ENCODE measurements at places on chromosomes 7 and 10.

DNA sequence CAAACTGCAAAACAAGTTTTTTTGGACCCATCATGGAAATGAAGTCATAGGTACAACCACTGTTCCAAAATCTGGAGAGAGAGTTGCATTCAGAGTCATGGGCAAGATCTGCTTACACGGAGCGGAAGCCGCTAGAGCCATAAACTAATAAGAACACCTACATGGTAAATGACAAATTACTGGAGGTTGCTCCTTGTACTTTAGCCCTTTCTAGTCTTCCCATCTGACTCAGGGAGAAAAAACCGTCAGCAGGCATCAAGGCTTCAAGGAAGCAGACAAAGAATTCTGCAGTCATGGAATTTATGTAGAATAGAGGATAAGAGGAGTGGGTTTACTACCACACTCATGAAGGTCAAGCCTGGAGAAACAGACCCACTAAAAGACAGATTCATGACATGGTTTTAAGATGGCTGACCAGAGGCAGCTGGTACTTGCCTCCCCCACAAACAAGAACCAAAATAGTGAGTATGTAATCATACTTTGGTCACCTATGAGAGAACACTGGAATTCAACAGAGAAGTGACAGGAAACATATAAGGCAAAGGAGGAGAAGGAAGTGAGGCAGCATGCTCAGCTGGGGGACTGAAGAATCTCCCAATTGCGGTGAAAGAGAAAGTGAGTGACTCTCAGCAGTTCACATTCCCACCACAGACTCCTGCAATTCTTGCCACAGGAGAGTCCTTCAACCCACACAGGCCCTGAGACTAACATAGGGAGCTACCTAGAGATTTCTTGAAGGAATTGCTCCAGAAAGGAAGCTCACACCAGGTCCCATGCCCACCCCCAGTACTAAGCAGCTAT lies 42.4 kb upstream of the ASAH2 start:
- no peak for DNase-seq

DNA sequence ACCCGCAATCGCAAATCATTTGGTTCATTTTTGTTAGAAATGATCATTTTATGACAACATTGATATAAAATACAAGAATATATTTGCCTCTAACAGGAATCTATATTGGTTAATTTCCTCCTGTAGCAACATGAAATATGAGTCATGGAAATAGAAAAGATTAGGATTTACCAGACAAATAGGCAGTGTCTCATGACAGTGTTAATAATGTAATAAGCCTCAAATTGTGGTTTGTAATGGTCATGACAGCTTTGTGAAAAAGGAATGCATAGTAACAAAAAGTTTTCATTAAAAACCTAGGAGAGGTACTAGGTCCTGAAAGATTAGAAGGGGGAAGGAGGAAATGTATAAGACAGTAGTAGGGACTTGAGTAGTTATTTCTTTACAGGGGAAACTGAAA lies 7.9 kb upstream of the SLK start:
- no peak for DNase-seq

- DNase-seq = no peak
Observed at GRCh38 chr7:32659853-32660252, 164.6 kb downstream of the AVL9 start.

DNA sequence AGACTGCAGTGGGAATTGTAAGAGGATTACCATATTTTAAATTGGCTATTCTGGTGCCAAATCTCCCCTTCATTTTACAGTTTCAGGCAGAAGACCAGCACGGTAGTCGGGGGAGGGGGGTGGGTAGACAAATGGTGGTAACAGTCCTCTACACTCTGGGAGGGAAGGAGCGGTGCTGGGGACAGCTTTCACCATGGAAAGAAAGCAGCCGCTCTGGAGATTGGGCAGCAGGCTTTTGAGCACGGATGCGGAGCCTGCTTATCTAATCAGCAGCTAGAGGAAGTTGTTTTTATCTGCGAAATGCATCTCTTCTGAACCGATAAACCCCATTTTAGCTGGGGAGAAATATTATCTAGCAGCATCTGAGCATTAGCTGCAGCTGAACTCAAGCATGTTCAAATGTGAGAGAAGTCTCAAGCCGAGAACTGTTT lies 28.7 kb downstream of the IKZF1 start:
- DNase-seq = peak; percentile 65

GRCh38 chr10:14191871-14192270 lies 138.9 kb downstream of the FRMD4A start:
- DNase-seq = no peak

- no peak for DNase-seq
Observed at GRCh38 chr7:157224627-157225026, 85.9 kb downstream of the UBE3C start.

DNA sequence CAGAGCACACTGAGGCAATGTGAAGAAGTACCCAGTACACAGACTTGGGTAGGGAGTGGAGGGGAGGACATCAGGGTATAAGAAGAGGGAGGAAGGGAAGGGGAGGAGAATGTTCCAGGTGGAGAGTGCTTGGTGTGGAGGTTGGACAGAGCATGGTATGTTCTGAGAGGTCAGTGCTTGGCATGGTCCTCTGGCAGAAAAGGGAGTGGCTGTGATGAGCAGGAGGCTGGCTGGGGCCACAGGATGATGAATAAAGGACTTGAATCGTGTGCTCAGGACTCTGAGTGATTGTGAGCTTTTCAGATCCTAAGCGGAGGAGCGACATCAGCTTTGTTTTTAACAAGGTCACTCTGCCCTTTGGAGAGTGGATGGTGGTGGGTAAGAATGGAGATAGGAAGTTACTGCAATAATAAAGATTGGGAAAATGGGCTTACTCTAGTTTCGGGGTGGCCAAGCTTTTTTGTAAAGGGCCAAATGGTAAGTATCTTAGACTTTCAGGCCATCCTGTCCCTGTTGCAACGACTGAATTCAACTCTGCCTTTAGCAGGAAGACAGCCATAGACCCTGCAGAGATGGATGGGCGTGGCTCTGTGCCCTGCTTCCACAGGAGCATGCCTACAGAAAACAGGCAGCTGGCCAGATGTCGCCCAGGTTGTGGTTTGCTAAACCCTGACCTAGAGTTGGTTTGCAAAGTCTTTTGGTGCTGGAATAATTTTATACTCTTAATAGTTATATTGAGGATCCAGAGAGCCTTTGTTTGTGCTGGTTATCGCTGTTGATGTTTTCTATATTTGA lies 8.4 kb downstream of the PPP2R2D start:
- DNase-seq = no peak

DNA sequence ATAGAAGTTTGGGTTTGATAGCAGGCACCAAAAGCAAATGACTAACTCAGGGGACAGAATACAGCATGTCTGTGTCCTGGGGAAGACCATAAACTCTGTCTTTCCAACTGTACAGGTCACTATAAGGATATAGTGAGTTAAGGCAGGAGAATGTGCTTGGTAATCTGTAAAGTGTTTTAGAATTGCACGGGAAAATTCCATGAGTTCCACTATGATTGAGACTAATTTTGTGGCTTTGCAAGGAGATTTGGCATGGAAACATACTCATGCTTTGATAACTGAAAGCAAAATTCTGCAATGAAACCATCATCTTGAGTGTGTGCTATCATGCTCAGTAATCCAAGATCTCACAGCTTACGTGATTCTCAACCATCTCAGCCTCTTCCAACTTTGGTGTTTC lies 152.6 kb downstream of the PKD1L1 start:
- no peak for DNase-seq

DNA sequence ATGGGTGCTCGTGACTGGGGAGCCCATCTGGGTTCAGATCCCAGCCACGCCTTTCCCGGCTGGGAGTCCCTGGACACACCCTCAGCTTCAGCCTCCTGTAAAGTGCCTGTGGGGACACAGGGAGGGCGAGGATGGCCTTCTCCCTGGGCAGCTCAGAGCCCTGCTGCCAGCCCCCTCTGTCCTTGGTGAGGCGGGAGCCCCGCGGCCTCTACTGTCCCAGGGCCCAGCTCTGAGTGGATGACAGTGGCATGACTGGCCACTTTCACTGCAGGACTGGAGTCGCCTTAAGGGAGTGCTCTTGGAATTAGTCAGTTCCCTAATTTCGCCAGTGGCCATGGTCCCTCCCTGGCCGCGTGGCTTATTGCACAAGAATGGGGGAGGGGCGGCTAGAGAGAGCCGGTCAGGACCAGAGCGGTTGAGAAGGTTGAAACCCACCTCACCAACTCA lies 4.6 kb downstream of the BRI3 start:
- no peak for DNase-seq

- no peak for DNase-seq
Observed at GRCh38 chr10:74637685-74638084, 188.7 kb upstream of the KAT6B start.

DNA sequence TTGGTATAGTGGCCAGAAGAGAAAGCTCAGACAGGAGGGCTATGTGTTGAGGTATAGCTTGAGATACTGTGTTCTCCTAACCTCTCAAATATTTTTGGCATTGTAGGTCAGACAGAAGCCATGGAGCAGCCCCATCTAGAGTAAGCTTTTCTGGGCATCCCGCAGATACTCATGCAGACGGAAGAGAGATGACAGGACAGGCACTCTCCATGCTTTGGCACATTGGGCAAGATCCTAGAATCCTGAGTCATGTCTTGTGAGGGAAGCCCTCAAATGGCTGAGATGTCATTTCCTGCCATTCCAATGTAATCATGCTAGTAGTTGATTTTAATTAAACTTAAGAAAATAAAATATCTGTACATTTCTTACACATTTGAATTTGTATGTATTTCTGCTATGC lies 16.8 kb upstream of the KIF20B start:
- DNase-seq = no peak

DNA sequence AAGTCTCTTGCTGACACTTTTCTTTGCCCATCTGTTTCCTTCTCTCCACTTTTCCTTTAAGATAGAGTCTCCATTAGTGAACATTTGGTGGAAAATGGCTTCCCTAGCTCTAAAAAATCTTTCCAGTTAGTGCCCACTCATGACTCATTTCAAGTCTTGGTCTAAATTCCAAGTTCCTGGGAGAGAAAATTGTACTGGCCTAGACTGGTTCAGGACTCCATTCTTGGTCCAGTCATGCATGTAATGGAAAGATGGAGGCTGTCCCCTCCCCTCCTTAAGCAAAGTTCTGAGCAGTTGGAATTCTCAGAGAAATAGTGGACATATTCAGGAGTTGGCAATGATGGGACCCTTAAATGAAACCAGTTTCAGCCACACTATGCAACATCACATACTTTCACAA lies 3.8 kb upstream of the ALDH18A1 start:
- no peak for DNase-seq

DNA sequence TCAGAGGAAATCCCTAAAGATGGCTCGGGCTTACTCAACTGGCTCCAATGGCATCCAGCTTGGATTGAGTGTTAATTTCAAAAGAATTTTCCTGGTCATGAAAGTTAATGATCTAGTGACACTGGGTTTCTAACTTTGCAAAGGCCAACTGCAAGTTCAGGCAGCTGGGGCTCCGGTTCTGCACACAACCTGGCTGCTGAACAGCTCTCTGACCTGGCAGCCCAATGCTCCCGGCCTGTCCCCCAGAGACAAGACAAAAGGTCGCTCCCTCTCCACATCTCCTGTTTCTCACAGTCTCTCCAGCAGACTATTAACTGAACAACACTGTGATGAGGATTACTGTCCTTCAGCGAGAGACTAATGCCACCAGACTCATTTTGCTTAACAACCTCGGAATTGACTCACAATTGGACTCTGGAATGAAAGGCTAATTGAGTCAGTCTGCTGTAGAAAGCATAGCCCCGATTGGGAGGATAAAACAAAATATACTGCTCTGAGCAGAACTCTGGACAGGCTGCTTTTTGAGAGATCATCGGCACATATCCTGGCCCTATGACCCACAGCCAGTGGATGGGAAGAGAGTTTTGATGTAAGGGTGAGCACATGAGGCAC lies 174.5 kb downstream of the GFRA1 start:
- no peak for DNase-seq

DNA sequence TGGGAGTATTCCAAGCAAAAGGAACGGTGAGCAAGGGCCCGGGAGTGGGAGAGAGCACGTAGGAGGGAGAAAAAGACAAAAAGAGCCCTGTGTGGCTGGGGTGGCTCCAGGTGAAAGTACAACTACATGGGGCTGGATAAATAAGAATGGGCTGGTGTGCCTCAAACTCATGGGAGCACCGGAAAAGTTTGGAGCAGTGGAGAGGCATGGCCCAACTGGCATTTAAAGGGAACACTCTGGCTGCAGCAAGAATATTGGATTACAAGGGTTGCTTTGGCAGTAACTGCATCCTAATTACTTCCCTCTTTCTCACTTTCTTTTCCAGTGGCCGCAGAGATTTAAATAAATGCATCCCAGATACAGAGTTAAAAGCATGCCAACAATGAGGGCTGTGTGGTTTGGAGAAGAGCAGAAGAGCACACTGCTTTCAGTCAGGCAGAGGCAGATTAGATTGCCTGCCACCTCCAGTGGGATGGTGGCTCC lies 39.1 kb upstream of the HERPUD2 start:
- no peak for DNase-seq

DNA sequence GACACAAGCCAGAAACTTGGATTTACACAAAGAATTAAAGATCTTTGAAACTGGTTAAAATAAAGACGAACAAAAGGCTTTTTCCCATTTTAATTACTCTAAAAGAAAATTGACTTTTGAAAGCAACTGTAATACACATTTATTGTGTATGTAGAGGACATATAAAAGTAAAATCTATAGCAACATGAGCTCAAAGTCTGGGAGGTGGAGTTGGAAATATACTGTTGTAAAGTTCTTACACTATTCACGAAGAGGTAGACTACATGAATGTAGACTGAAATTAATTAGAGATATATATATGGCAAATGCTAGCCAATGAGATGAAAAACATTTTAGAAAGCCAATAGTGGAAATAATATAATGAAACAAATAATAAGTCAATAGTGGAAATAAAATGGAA lies 251.0 kb downstream of the AHR start:
- DNase-seq = no peak

- DNase-seq = no peak
Observed at GRCh38 chr7:101066141-101066832, 19.0 kb upstream of the TRIM56 start.

GRCh38 chr7:48176356-48176893 lies 5.2 kb downstream of the ABCA13 start:
- DNase-seq = no peak

DNA sequence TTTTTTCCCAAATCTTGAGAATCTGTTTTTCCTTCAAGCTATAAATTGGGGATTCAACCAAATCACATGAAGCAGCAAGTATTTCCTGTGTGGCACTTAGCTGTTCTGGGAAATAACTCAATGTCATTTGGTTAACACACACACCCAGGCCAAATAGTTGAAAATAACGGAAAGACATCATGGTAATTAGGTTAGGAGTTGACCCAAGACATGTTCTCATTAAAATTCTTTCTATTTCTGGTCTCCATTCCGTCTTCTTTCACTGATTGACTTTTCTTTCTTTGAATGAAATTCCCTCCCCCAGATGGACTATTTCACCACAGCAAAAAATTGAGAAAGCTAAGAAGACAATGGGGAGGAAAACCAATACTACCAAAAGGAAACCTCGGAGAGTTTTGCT lies 30.5 kb downstream of the NRP1 start:
- no peak for DNase-seq

DNA sequence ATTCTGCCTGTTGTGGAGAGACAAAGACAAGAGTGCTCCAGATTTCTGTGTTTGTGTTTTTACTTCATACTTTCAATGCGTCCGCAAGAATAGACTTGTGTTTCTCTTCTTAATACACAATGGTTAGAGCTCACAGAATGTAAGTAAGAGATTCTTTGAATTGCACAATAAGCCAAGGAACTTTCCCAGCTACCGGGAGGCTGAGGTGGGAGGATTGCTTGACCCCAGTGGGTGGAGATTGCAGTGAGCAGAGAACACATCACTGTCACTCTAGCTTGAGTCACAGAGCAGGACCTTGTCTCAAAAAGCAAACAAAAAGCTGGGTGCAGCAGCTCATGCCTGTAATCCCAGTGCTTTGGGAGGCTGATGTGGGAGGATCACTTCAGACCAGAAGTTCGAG lies 250.7 kb upstream of the MYO3A start:
- DNase-seq = no peak

GRCh38 chr10:122445904-122446303 lies 8.5 kb upstream of the ARMS2 start:
- no peak for DNase-seq

Measured in CD4-positive, alpha-beta T cell treated with Interleukin-15 for 4 hours (primary cell).